Esophagus mucosa (tissue), 1 donor: ENCODE measurements at places on chromosomes 3 and 15. TPM values are rescaled to one million over a fixed set of nuclear protein-coding genes. Genes with fewer than 3 reads are reported as not detected.
A peak's percentile ranks its signal among the peaks of the same experiment; 100 is the strongest.

DNA sequence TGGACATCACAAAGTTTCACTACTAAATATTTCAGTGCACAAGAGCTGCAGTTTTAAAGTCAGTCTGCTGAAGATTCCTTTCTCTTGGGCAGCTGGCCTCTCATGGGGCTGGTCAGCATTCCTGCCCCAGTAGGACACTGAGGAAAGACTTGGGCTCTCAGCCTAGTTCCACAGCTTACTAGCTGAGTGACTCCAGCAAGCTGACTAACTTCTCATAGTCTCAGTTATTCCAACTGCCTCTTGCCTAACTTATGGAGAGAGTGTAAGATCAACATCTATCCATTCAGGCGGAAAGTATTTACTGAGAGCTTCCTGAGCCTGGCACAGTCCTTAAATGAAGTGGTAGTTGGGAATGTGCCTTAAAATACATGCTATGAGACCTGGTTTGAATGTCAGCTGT, 27.0 kb downstream of the TM4SF4 start:
- ATAC-seq: no peak

DNA sequence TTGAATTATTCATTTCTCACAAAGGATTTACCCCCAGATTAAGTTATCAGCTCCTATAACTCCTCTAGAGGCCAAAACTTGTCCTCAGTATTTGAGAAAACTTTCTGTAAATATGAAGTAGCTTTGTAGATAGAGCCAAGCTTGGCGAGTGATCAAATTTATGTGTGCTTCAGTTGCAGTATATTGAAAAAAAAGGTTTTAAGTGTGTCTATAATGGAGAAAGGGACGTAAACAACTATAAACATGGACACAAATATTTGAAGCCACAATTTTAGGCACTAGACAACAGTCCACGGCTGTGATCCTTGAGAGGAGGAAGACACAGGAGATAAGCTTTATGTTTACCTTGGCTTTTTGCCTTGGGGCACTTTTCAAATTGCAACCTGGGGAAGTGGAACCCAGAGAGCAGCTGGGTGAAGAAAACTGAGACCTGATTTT, 118.7 kb downstream of the THRB start:
- ATAC-seq: no peak

DNA sequence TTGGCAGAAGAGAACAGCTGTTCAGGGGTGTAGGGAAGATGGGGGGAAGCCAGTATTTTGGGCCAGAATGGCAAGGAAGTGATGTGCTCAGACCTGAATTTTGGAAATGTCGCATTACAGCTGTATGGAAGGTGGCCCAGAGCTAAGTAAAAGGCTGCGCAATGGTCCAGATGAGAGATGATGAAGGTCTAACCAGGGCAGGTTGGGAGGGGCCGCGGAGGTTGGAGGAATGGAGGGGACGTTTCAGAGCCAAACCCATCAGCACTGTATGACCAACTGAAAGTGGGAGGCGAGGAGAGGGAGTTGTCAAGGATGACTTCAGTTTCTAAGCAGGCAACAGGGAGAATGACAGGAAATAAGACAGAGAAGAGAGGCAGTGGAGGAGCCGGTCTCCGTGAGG, 60.8 kb downstream of the ADCY5 start:
- ATAC-seq: no peak

- no peak for ATAC-seq
These were observed 245.0 kb downstream of the SHOX2 start for GRCh38 chr3:157861076-157861765.

DNA sequence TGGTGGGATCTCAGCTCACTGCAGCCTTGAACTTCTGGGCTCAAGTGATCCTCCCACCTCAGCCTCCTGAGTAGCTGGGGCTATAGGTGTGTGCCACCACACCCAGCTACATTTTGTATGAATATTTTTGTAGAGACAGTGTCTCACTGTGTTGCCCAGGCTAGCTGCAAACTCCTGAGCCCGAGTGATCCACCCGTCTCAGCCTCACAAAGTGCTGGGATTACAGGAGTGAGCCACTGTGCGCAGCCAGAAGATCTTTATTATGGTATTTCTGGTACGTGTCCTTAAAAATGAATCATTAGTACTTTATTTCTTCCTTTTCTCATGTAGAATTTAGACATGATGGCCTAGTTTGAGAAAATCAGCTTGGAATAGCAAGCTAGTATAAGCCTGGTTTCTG, 153.3 kb downstream of the BCHE start:
- no peak for ATAC-seq

DNA sequence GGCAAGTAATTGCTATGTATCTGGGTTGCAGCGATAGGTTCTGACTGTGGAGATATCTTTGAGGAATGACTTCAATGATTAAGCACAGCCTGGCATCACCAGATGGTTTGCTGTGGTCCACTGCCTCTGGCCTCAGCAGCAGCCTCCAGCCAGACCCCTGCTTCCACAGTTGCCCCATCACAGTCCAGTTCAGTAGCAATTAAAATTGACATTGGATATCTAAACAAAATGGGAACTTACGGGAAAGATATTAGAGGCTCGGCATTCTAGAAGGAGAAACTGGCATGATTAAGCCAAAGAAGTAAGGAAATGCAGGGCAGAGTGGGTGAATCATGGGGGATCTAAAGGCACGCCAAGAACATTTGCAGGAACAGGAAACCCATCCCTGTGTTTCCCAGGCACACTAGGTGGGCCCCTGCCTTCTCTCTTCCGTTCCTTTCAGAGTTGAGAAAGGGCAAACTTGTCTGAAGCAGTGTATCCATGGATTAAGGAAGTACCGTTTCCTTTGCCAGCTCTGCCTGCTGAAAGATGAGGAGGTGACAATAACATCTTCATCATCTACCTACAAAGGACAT, 36.3 kb upstream of the SH3BP5 start:
- peak; percentile 18 for ATAC-seq

GRCh38 chr3:12574131-12574530, 17.2 kb downstream of the MKRN2 start:
- ATAC-seq: no peak

DNA sequence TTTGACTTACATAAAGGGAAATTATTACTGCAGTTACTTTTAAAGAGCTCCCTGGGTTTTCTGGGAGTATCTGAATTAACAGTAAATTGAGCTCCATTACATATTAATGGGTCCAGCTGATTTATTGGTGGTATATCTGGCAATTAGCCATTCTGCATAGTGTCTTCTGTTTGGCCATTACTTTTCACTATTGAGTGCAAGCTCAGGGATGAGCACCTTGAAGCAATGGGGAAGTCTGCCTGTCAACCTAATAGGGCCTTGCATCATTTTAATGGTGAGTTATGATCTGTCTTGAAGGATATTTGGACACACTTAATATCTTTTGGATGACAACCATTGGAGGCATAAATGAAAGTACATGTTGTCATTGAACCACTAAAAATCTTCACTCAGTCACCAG, 73.8 kb downstream of the MFSD1 start:
- ATAC-seq: no peak

GRCh38 chr15:96316953-96317629, 13.4 kb upstream of the NR2F2 start:
- ATAC-seq: no peak

DNA sequence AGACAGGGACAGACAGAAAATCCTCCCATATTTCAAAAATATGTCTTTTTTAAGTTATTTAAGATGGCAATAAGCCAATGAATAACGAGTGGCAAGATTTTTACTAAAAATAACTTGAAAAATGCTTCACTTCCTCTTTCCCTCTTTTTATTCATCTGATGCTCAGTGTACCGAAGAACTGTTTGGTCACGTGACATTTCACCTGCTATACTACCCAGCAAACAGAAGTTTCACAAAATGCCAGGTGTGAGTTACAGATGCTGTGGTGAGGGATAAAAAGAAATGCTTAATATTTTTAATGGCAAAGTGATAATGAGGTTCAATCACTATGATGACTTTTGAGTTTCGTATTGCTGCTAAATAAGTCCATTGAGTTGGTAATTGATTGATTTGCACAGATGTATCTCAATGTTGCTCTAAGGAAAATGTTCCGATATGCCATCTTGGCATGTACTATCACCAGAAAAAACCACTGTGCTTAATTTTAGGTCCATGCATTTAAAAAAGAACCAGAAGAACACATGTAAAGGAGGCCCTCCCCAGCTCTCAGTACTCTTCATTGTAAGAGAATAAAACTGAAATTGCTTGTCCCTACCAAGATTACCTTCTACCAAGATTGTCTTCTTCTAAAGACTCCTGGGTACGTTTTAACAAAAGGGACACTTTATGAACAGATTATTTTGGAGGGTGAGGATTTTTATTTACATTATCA, 26.0 kb upstream of the SEC62 start:
- ATAC-seq: peak; percentile 68

- no peak for ATAC-seq
These were observed 8.4 kb downstream of the VWA5B2 start for GRCh38 chr3:184237807-184238206.

GRCh38 chr15:99692825-99693224, 40.4 kb downstream of the LYSMD4 start:
- no peak for ATAC-seq

GRCh38 chr3:72999951-73000350, 3.3 kb downstream of the PPP4R2 start:
- ATAC-seq: no peak

DNA sequence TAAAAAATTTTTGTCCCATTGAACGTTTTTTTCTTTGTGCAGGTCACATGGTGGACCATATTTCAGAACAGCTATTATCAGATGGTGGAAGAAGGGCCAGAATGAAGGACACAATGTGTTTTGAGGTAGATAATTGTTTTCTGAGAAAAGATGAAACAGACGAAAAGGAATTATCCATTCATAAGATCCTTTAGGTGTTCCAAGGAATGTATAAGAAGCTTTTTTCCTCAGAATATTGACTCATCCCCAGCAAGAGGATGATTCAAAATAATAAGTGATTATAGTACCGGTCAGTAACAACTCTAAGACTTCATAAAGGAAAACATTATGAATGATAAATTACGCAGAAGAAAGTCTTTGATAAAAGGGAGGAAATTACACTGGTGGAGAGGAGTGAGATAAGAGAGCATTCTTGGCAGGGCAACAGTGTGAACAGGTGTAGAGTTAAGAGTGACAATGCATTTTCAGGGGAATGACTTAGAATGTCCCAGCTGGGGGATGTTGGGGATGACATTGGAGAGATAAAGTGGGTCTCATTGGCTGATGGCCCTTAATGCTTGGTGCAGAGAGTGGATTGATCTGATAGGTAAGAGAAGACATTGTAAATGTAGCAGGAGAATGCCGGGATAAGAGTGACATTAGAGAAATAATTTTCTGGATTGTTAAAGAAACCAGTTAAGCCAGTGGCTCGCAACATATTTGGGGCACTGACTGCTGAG, 27.0 kb upstream of the AQP9 start:
- ATAC-seq: no peak

DNA sequence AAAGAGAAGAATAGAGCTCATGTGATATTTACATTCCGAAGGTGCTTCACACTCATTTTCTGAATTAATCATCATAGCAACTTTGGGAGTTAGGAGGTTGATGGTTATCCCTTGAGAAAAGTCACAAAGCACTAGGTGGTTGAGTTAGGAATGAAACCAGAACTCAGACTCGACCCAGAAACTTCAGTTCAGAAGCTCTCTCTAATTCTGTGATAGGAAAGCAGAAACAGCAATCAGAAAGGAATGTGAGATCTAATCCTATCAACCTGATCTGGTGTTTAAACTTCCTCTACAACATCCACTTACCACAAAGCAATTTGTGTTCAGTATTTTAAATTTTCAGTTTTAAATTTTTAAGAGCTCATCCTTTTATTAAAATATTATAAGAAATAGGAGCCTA, 211.2 kb downstream of the CNTN3 start:
- no peak for ATAC-seq

GRCh38 chr3:180142041-180142440, 105.3 kb upstream of the PEX5L start:
- ATAC-seq: no peak

- no peak for ATAC-seq
These were observed 17.1 kb upstream of the TPM1 start for GRCh38 chr15:63025460-63025859.

- no peak for ATAC-seq
These were observed 63.8 kb downstream of the SLC9A9 start for GRCh38 chr3:143784446-143784845.

GRCh38 chr3:79245284-79246138, 522.3 kb downstream of the ROBO1 start:
- no peak for ATAC-seq

DNA sequence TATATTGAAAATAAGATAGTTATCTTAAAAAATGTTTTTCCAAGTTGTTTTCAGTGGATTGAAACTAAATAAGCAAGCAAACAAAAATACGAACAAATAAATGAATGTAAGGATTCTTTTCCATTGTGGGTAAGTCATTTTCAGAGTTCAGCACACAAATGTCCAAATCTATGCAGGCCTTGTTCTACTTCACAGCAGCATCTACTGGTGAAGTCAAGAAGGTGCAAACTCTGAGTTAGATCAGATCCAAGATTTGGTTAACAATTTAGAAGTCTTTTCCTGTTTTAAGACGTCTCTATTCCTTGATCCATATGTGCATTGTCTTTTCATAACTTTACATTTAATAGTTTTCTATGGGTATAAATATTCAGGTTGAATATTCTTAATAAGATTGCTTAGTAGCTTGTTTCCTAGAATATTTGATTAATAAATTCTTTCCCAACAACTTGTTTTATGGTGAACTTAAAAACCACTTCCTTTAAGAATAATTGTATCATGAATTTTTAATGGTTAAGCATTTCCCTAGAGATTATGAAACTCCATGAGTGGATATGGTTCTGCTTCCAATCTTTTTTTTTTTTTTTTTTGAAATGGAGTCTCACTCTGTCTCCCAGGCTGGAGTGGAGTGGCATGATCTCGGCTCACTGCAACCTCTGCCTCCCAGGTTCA, 10.5 kb downstream of the PTX3 start:
- ATAC-seq: no peak

Gene CEP70
- total RNA-seq: 17.3 TPM

Gene SCN11A
- 0.04 TPM for total RNA-seq

Gene FBXO40
- total RNA-seq: not detected

Gene WDR93
- not detected for total RNA-seq

Gene ZNF860
- total RNA-seq: 2.9 TPM

Gene UTS2B
- not detected for total RNA-seq

Gene SLC6A11
- 7.8 TPM for total RNA-seq

Gene LHFPL4
- total RNA-seq: not detected

Gene RASGRP1
- 21.2 TPM for total RNA-seq

Gene KNL1
- 8.8 TPM for total RNA-seq

Gene PP2D1
- total RNA-seq: not detected

Gene TNNC1
- 0.88 TPM for total RNA-seq

Gene MNS1
- total RNA-seq: 2.4 TPM

Gene NT5DC2
- total RNA-seq: 55.0 TPM

Gene SUSD5
- total RNA-seq: 0.08 TPM

Gene LMCD1
- 13.0 TPM for total RNA-seq

Gene KY
- total RNA-seq: not detected

Gene LYZL4
- not detected for total RNA-seq
